Kasumi-1 (cell line): ENCODE measurements at places on chromosomes 2 and 18.

DNA sequence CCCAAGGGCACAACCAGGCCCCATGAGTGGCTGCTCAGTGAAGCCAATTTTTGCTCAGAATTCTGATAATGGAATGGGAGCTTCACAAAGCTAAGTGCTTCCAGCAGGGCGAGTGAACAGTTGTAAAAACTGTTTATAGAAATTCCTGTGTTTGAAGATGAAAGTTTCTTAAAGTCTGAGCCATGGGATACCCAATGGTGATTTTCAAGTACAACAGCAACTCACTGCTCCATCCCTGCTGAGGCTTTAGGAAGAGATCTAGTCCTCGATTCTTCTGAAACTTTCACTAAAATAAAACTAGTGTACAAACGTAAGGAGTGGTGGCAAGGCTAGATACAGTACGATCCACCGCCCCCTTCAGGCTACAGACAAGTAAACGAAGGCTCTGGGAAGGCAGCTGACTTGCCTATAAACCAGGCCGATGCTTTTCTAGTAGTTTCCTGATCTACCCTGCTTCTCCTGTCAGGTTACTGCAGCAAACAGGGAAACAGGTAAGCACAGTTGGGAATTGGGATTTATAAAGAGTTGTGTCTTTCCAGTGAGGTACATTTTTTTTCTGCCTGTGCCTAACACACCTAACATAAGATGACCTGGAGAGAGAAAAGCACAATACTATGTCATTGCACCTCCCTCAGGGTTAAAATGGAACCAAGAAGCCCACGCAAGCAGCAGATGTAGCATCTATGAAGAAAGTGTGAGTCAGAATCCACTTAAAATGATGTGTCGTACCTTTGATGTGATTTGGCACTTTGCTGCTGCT, 108.7 kb downstream of the UXS1 start:
- DNase-seq: peak; percentile 68

DNA sequence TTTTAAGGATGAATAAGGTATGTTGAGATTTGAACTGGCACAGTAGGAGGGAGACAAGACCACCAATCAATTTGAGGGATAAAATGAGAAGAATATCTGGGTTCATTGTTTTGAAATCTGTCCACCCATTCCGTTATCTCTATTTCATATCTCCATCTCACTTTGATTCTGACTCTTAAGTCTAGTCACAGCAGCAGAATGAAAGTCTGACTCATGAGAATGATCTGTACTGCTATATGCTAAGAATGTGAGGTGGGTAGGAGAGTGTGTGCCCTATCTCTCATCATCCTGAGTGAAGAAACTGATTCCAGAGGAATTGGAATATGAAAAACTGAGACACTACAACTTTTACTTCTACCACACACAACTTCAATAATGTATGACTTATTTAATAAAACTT, 1994.5 kb upstream of the PIK3C3 start:
- DNase-seq: no peak

- DNase-seq: no peak
Observed at GRCh38 chr18:32669549-32670165, 103.2 kb downstream of the KLHL14 start.

- DNase-seq: no peak
Observed at GRCh38 chr2:20091305-20091991, 40.0 kb upstream of the LAPTM4A start.

DNA sequence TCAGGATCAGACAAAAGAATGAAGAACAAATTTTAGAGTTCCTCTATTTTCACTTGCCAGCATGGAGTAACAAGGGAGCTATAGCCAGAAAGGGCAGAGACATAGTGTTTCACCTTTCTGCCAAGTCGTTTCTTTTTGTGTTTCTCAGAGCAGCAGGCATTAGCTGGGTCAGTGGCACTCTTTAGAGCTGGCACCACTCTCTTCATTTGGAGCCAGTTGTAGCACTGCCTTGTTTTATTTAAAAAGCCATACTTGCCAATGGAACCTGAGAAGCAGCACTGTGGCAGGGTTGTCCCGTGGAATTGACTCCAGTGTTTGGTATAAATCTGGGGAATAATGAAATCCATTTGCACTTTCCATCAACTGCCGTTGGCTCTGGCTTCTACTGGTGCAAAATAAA, 64.0 kb downstream of the LRRTM4 start:
- no peak for DNase-seq

DNA sequence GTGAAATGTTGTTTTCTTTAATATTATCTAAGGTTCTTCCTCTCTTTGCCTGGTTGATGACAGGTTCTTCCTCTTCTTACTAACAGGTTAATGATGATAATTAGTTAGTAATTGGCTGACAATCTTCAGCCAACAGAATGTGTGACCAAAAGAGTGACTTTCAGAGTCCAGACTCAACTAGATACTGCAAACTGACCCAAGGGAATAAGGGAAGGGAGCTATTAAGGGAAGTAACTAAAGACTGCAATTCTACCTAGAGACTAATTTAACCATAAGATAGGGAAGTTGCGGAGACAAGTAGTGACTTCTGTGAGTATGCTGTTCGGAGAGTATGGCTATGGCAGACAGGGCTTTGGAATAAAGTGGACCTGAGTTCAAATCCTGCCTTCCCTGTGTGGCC, 127.3 kb upstream of the TACR1 start:
- peak; percentile 1 for DNase-seq

- no peak for DNase-seq
Observed at GRCh38 chr18:59049721-59050660, 89.7 kb upstream of the SEC11C start.

GRCh38 chr2:114044985-114045384, 155.1 kb downstream of the ACTR3 start:
- DNase-seq: no peak

- no peak for DNase-seq
Observed at GRCh38 chr2:220434385-220434784, 807.0 kb downstream of the SLC4A3 start.

DNA sequence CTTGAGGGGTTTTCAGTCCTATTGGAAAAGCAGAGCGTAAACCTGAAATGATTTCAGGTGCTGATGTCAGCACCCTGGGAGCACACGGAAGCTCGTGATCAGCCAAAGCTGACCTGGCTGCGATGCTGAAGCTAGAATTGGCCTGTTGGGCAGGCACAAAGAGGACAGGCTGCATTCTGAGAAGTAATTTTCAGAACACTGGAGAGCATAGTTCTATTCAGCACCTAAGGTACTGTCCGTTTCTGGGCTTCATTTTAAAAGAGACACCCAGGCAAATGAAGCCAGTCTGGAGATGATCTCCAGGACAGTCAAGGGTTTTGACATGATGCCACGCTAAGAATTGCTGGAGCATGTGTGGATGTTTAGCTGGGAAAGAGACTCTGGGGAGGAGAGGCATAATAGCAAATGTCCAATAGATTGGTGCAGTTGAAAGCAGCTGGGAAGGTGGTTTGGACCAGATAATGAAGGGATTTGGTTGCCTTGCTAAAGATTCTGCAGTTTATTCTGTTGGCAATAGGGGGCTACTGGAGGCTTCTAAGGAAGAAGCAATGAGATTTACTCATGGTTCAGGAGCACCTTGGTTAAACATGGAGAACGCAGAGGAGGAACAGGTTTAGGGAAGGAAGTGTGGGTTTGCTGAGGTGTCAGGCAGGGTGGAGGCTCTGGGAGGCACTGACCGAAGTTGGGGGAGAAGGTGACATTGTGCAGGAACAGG, 86.6 kb downstream of the ACOXL start:
- peak; percentile 24 for DNase-seq

DNA sequence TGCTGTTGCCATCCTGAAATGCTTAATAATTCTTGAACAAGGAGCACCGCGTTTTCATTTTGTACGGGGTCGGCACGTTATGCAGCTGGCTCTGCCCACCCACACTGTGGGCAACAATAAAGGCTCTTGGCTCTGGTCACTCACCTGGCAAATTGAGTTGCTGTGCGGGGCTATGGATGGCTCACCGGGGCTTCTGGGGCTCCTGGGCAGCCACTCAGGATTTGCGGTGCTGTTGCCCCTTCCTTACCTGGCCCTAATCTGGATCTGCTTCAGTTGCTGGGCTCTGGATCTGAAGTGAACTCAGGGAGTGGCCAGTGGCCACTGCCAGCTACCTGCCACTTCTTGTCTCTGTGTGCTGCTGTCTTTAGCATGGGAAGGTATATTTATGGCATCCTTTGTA, 22.7 kb downstream of the RHOB start:
- no peak for DNase-seq

DNA sequence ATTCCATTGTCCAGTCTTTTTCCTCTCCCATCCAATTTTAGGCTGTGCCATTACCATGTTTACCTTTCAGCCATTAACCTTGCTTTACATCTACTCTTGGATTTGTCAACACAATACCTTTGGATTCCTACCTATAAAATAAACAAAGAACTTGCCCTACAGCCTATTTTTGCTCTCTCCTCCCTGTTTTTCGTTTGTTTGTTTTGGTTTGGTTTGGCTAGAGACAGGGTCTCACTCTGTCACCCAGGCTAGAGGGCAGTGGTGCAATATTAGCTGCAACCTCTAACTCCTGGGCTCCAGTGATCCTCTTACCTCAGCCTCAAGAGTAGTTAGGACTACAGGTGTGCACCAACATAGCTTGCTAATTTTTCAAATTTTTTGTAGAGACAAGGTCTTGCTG, 76.1 kb downstream of the SP100 start:
- no peak for DNase-seq

DNA sequence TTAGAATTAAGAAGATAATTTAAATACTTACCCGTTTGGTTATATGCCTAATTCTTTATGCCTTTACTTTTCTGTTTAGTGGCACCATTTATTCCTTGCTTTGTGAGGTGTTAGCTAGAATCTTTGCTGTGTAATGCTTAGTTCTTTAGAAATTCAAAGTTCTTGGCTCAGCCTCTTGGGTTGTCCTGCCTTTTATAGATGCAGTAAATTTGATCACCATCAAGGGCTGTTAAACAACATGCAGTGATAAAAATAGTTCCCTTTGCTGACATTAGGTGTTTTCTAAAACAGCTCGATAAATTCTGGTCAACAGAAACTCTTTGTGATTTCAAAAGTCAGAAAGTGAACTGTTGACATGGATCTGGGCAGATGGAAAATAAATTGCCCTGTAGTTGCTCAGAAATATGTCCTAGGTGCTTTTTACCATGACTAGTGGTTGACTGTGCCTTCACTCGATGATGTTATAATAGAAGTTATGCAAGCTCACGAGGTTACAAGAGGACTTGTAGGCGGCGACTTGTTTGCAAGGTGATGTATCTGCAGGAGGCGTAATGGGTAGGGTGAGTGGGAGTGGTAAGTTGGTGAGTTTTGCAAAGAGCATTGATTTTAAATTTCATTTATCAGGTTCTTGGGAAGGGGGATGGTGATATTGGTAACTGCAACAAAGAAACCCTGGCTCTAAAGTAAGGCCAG, 52.1 kb downstream of the LRRTM1 start:
- no peak for DNase-seq

DNA sequence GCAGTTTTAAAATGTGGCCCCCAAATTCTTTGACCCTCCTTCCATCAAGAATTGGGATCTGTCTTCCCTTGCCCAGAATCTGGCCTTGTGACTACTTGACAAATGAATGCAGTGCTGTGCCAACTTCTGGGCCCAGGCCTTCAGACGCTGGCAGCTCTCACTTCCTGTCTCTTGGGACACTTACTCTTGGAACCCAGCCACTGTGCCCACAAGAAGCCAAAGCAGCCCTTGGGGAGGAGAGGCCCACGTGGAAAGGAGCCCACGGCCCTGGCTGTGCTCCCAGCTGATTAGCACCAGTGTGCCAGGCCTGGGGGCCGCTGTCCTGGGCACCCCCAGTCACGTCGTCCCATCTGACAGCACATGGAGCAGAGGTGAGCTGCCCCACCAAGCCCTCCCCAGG, 56.6 kb downstream of the RPL37A start:
- no peak for DNase-seq

DNA sequence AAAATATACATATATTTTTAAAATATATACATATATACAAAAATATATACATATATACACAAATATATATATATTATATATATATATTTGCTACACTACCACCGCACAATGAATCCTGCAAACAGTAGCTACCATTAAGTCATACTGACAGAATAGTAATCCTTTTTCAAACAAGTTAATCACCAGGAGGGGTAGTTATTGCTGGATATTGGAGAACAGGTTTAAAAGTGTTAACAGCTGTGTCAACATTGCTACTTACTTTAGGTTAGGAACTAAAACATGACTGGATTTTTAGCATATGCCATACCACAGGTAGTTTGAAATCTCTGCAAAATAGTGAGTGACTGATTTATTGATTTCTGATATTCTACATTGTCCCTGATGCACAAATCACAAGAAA, 529.1 kb upstream of the CDH7 start:
- DNase-seq: no peak

GRCh38 chr2:113755835-113756354, 547 bp downstream of the SLC35F5 start:
- peak; percentile 69 for DNase-seq

GRCh38 chr2:25273985-25274535, 67.7 kb downstream of the DNMT3A start:
- no peak for DNase-seq

DNA sequence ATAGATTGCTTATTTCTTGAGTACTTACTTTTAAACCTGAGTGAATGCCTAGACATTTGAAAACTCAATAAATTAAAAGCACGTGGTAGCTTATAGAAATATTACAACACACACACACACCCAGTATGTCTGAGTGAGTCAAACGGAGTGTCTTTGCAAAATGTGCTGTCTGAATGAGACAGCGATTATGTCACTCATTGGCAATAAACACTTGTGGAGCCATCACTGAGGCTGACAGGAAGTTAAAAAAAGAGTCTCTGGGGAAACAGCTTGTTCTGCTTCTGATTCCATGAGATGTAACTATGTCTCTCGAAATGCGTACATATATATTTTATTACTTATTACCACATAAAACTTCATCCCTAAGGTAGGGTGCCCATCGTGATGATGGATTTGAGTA, 22.3 kb upstream of the VPS4B start:
- DNase-seq: peak; percentile 31

DNA sequence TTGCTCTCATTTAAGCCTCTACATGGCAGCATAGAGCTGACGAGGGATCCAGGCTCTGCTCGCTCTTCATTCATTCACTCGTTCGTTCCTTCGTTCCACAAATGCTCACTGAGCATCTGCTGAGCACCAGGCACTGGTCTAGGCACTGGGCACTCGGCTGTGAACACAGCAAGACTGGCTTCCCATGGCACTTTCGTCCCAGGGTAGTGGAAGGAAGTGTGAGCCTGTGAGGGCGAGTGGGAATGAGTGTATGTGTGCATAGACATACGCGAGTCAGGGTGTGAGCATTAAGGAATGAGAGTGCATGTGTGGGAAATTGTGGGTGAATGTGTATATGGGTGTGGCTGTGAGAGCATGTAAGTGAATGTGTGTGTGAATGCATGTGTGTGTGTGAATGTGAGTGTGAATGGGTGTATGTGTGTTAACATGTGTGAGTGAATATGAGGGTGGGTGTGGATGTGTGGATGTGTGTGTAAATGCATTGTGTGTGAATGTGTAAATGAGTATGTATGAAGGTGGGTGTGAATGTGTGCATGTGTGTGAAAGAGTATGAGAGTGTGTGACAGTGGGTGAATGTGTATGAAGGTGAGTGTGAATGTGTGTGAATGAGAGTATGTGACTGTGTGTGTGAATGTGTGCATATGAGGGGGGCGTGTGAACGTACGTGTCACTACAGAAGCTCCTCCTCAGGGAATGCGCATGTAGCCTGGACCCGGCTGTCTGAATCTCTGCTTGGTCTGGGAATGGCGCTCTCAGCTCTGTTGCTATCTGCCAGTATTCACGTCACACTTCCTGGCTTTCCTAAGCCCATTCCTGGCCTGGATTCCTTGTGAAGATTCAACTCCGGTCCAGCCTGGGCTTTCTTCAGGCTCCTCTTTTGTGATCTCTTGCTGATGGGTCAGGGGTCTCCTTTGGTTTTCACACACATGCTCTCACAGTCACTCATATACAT, 28.8 kb downstream of the SNORC start:
- no peak for DNase-seq
